ENCODE measurements at places on chromosomes 3 and 15.

DNA sequence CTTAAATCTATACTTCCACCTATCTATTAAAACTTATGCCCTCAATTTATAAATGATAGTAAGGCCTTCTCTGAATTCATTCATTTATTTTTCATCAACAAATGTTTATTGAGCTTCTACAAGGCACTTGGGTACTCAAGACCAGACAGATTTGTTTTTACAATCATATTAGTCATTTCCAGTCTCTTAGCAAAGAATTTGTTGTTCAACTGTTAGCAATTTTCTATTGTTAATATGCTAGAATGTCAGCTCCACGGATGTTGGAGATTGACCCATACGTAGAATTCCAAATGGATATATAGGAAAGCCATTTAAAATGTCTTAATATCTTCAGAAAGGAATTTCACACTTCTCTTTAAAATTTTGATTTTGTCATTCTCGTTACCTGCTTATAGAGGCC, 36.7 kb downstream of the ZBTB38 start:
- DNase-seq: no peak

GRCh38 chr3:37241880-37242279, 67.5 kb upstream of the LRRFIP2 start:
- no peak for DNase-seq

- DNase-seq: no peak
These were observed 107.8 kb downstream of the MBNL1 start for GRCh38 chr3:152376351-152377183.

DNA sequence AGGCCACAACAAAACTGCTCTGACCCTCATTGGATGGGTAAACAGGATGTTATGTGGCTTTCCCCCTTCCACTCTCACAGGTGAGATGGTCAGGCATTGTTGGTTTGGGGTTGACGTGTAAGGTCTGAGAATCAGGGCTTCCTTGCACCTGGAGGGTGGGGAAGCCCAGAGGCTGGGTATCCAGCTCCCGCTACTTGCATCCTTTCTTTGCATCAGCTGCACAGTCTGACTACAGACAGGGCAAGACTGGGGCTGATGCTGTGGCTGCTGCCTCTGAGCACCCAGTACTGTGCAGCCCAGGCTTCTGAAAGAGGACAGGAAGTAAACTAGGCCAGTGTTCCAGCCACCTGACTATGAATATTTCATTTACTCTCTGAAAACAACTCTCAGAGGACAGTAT, 58.0 kb upstream of the ATP2B2 start:
- no peak for DNase-seq

DNA sequence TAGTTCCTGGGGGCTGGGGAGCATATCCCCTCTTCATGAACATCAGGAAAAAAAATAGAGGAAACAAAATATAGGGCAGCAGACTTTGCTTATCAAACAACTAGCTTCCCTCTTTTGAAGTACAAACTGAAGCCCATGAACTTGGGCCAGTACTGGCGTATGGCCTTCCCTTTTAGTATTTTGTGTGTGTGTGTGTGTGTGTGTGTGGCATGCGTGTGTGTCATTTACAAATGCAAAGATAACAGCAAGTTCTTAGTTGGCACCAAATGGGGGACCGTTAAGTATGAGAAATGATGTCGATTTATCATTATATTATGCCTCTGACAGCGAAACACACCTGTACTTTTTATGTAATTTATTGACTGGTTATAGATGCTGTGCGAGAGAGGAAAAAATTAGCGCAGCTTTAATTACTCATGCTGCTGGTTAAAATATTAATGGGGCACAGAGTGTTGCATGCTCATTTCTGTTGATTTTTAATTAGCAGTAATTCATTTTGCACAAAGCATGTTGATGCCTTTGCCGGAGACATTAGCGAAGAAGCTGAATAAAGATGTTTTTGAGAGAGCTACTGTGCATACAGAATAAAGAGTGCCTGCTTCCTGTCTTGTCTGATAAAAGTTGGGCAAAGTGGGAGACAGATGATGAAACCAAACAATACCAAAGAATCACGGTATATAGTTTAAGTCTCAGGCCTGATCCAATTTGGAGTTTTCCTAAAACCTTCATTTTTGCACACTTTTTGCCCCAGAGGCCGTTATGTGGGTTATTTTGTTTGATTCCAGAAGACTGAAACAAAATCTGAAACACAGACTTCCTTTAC, 297.1 kb downstream of the SATB1 start:
- no peak for DNase-seq

Measured in NCI-H1436 (cell line).